Activated naive CD8-positive, alpha-beta T cell treated with anti-CD3 and anti-CD28 coated beads, Interleukin-2, amount 10 ng/mL, durations not matched to agents 7 days and 5 days (primary cell): ENCODE measurements at places on chromosomes 12 and 14. TPM values are rescaled to one million over a fixed set of nuclear protein-coding genes. Genes with fewer than 3 reads are reported as not detected.
A peak's percentile ranks its signal among the peaks of the same experiment; 100 is the strongest.

The PCBP2 gene
- 837 TPM for total RNA-seq

The NKX2-8 gene
- not detected for total RNA-seq

The TMEM260 gene
- total RNA-seq: 26.5 TPM

- H3K27me3 ChIP-seq: no peaks in the 10 kb centered on the region
- no peaks in the 10 kb centered on the region for H3K36me3 ChIP-seq
- H3K4me3 ChIP-seq: no peak overlapping the region
- no peak for DNase-seq
- no peak overlapping the region for H3K27ac ChIP-seq
Observed at GRCh38 chr12:20463913-20464524, 95.7 kb downstream of the PDE3A start.

- no peaks in the 10 kb centered on the region for H3K4me1 ChIP-seq
- no peak overlapping the region for H3K27ac ChIP-seq
- peaks cover 3% of the 10 kb centered on the region for H3K27me3 ChIP-seq
- DNase-seq: no peak
- no peak overlapping the region for H3K4me3 ChIP-seq
Observed at GRCh38 chr14:66078006-66078405, 408.2 kb upstream of the CCDC196 start.

DNA sequence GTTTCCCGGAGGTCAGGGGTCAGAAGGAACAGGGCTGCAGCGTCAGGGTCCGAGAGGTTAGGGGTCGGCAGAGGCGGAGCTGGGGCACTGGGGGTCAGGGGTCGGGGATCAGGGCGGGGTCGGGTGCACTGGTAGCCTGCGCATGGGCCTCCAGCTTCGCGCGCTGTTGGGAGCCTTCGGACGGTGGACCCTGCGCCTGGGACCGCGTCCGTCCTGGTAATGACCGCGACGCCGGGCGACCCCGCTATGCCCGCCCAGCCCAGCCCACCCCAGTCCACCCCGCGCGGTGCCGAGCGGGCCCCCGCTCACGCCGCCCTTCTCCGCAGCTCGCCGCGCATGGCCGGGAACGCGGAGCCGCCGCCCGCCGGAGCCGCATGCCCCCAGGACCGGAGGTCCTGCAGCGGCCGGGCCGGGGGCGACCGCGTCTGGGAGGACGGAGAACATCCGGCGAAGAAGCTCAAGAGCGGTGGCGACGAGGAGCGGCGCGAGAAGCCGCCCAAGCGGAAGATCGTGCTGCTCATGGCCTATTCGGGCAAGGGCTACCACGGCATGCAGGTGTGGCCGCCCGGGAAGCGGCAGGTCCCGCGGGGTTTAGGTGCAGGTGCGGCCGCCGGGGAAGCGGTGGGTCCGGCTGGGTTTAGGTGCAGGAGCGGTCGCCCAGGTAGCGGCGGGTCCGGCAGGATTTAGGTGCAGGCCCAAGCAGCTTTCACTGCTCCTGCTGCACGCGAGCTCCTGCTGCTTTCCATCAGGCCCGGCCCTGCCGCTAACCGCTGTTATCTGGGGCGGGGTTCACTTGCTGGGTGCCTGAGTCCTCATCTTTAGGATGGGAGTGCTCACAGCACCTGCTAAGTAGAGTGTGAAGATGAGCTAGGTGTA lies 743 bp downstream of the PUS1 start:
- DNase-seq: peak; percentile 66
- H3K36me3 ChIP-seq: peaks cover 13% of the 10 kb centered on the region
- H3K27me3 ChIP-seq: no peaks in the 10 kb centered on the region
- H3K4me1 ChIP-seq: peaks cover 13% of the 10 kb centered on the region
- H3K4me3 ChIP-seq: peak overlapping the region; percentile 98

DNA sequence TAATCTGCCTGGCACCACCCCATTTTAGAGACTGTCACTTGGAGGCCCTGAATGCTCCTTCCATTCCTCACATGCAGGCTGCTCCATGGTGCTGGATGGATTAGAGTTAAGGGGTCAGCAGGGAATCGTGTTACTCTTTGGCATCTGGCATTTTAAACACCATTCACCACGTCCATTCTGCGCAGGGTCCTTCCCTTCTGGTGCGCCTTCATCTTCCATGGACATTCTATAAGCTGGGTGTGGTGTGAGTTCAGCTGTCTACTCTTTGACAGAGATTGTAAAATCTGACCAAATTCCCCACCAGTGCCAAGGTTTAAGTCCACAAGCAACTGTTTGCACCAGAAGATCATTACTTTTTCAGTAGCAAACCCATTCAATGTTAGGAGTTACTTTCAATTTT lies 47.8 kb downstream of the GIT2 start:
- peak overlapping the region; percentile 31 for H3K27ac ChIP-seq
- H3K4me1 ChIP-seq: peaks cover 31% of the 10 kb centered on the region
- DNase-seq: no peak

DNA sequence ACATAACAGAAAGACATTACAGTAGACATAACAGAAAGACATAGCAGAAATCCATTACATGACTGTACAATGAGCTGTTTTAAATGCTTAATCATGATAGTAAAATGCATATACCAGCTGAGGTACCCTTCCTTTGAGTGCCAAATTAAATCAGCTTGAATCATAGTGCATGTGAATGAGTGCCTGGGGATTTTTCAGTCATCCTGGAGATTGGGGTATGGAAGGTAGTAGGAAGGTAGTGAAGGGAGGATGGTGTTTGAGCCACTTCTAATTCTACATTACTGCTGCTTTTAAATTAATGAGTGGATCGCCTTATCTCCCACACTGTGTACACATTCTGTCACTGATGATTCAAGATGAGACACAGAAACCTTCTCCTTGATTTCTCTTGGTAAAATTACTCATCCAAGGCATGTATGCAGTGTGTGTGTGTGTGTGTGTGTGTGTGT lies 534.2 kb downstream of the LRFN5 start:
- DNase-seq: no peak
- no peak overlapping the region for H3K27ac ChIP-seq
- no peaks in the 10 kb centered on the region for H3K27me3 ChIP-seq
- no peaks in the 10 kb centered on the region for H3K36me3 ChIP-seq

- no peaks in the 10 kb centered on the region for H3K36me3 ChIP-seq
- peaks cover 4% of the 10 kb centered on the region for H3K4me1 ChIP-seq
- H3K27ac ChIP-seq: no peak overlapping the region
- H3K27me3 ChIP-seq: peaks cover 9% of the 10 kb centered on the region
- H3K4me3 ChIP-seq: no peak overlapping the region
Observed at GRCh38 chr12:116453631-116454030, 105.5 kb upstream of the MAP1LC3B2 start.

DNA sequence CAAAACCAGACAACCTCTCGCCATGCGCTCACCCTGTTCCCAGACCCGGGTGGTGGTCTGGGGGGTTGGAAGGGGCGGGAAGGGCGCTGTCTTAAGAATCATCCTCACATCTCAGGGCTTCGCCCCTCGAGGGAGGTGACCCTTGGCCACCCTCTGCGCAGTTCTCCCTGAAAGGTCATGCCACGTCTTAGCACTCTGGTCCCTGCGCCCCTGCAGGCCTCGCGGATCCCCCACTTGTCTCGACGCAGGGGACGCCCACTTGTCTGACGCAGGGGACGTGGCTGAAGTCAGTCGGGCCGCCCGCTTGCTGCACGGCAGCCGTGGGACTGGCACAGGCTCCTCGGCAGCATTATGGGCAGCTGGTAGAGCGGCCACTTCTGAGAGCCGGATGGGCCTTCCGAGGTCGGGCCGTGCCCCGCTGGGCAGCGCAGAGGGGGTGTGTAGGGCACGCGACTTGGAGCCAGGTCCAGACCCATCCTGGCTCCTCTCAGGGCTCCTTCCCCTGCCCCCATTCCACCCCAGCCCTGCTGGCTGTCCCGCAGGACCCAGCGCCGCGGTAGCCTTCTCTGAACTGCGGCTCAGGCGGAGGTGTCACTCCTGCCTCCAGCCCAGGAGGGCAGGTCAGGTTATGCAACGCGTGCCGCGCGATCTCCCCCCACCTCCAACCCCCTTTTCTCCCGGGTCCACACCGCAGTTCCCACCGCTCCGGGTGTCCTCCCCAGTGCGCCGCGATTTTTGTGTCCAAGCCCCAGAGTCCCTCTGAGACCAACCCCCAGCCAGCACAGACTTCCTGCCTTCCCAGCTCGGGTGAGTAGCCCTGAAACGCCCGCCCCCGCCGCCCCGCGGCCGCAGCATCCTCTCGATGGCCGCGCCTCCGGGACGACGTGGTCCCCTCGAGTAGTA lies 40.9 kb upstream of the CAPRIN2 start:
- peak overlapping the region; percentile 77 for H3K27ac ChIP-seq
- H3K36me3 ChIP-seq: peaks cover 2% of the 10 kb centered on the region
- DNase-seq: peak; percentile 81
- peak overlapping the region; percentile 87 for H3K4me3 ChIP-seq
- peaks cover 43% of the 10 kb centered on the region for H3K27me3 ChIP-seq
- peaks cover 12% of the 10 kb centered on the region for H3K4me1 ChIP-seq

- peaks cover 10% of the 10 kb centered on the region for H3K27me3 ChIP-seq
- H3K27ac ChIP-seq: no peak overlapping the region
- no peak for DNase-seq
- H3K4me1 ChIP-seq: peaks cover 10% of the 10 kb centered on the region
Observed at GRCh38 chr14:81401420-81402122, 1.4 kb upstream of the STON2 start.

- H3K36me3 ChIP-seq: peaks cover 9% of the 10 kb centered on the region
- peak overlapping the region; percentile 93 for H3K27ac ChIP-seq
- peaks cover 20% of the 10 kb centered on the region for H3K4me1 ChIP-seq
- peaks cover under 1% of the 10 kb centered on the region for H3K27me3 ChIP-seq
- DNase-seq: peak; percentile 35
Observed at GRCh38 chr14:34628681-34629135, 1.2 kb downstream of the SNX6 start.
